ENCODE measurements at places on chromosomes 3 and 15. TPM values are rescaled to one million over a fixed set of nuclear protein-coding genes. Genes with fewer than 3 reads are reported as not detected.

Gene NLGN1
- 1.5 TPM for polyA plus RNA-seq

Gene C3orf38
- polyA plus RNA-seq = 15.0 TPM

Gene FSD2
- polyA plus RNA-seq = 65.9 TPM

Gene UBE2E1
- polyA plus RNA-seq = 80.3 TPM

Gene FAM81A
- 1.4 TPM for polyA plus RNA-seq

Gene NCEH1
- polyA plus RNA-seq = 1.7 TPM

Gene AADACL2
- not detected for polyA plus RNA-seq

Gene MGA
- polyA plus RNA-seq = 21.7 TPM

Gene TGM4
- polyA plus RNA-seq = not detected

Gene FURIN
- polyA plus RNA-seq = 26.7 TPM

Gene MYZAP
- polyA plus RNA-seq = 2.6 TPM

Gene ITIH4
- 32.4 TPM for polyA plus RNA-seq

Gene PRR20G
- polyA plus RNA-seq = not detected

Gene DPPA4
- 1.1 TPM for polyA plus RNA-seq

Gene SLCO2A1
- polyA plus RNA-seq = 1.8 TPM

Gene ASB7
- polyA plus RNA-seq = 8.1 TPM

Gene OTOL1
- polyA plus RNA-seq = not detected

Gene EFCAB12
- 0.13 TPM for polyA plus RNA-seq

Gene ISY1
- 34.5 TPM for polyA plus RNA-seq

Gene SV2B
- 3.0 TPM for polyA plus RNA-seq

Gene GYG1
- 85.5 TPM for polyA plus RNA-seq

Gene C2CD4B
- polyA plus RNA-seq = 1.8 TPM

Gene P2RY14
- 1.4 TPM for polyA plus RNA-seq

Gene CRABP1
- 29.2 TPM for polyA plus RNA-seq

Gene PLA2G4E
- polyA plus RNA-seq = 2.0 TPM

Gene CTSH
- 18.0 TPM for polyA plus RNA-seq

Gene IGSF10
- polyA plus RNA-seq = 5.5 TPM

Gene C3orf85
- polyA plus RNA-seq = not detected

Gene COLQ
- polyA plus RNA-seq = 24.7 TPM

Gene ZDHHC3
- 40.9 TPM for polyA plus RNA-seq

Gene SPINT1
- 0.49 TPM for polyA plus RNA-seq

Gene COL6A6
- polyA plus RNA-seq = 91.6 TPM

Gene ZSCAN2
- 11.7 TPM for polyA plus RNA-seq

Gene LRRN1
- polyA plus RNA-seq = 58.0 TPM

Measured in forelimb muscle (tissue), 1 donor.